ENCODE measurements at places on chromosomes 13 and 19. TPM values are rescaled to one million over a fixed set of nuclear protein-coding genes. Genes with fewer than 3 reads are reported as not detected.

DNA sequence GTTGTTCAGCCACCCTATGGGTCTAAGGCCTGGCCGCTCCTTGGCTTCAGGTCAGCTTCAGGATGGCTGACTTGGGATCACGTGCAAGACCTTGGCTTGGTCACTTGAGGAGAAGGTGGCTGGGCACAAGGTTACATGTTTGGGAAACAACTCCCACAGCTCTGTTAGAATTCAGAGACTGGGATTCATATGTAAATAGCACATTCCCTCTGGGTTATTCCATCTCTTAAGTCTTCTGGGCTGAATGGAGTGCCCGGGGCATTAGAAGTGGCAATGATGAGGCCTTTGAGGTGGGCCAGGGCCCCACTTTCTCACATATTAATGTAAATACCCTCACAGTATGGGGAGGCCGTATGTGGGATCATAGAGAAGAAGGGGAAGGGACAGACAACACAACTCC is 150.9 kb downstream of the EFNB2 start:
- DNase-seq = no peak

DNA sequence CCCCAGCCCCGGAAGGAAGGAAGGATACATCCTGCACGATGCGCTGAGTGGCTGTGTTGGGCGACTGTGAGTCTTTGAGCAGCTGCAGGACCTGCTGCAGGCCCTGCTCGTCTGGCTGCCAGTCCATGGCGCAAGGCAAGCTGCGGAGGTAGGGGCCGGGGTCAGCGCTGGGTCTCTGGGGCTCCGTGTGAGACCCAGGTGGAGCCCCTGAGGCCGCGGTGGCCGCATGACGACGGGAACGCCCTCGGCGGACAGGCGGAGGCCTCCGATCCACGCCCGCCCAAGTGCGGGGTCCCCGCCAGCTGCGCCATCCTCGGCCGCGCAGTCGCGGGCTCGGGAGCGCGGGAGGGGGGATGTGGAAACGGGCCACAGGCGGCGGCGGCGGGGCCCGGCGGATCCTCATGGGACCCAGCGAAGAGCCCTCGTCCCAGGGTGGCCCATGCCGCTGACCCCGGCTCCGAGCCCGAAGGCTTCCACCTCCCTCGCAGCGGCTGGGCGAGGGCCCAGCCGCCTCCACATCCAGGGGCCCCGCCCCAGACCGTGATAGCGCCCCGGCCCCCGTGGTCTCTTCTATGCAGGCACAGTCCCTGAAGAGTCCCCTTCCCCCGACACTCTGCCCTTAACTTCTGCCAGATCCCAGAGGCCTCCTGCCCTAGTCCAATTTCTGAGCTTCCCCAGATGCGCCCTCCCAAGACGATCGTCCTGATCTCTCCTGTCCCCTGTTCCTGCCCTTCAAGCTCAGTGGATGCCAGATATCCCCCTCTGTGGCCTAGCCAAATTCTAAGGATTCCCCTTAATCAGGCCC is 2.7 kb downstream of the TNPO2 start:
- peak; percentile 34 for DNase-seq

DNA sequence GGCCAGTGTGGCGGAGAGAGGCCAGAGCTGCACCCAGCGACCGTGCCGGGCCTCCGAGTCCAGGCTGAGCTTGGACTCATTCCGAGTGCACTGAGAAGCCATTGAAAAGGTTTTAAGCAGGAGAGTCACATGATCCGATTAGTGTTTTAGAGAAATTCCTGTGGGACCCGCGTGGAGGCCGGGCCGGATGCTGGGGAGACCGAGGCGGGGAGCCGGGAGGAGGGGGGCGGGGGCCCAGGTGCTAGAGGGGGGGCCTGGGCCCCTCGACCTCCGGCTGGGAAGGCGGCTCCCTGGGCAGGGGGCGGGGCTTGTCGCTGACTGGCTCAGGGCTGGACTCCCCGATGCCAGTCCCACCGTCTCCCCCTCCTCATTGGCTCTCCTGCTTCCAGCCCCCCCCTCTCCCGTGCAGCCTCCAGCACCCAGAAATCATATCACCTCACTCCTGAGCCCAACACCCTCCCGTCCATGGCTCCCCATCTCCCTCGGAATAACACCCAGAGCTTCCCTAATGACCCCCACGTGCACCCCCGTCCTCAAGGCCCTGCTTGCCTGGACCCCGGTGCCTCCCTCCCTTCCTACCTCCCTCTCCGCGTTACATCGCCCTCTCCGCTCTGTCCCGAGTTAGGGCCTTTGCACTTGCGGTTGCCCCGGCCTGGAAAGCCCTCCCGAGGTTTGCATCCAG is 5.2 kb upstream of the ZNF579 start:
- DNase-seq = peak; percentile 88

GRCh38 chr13:32728327-32728726 is 142.1 kb downstream of the PDS5B start:
- no peak for DNase-seq

DNA sequence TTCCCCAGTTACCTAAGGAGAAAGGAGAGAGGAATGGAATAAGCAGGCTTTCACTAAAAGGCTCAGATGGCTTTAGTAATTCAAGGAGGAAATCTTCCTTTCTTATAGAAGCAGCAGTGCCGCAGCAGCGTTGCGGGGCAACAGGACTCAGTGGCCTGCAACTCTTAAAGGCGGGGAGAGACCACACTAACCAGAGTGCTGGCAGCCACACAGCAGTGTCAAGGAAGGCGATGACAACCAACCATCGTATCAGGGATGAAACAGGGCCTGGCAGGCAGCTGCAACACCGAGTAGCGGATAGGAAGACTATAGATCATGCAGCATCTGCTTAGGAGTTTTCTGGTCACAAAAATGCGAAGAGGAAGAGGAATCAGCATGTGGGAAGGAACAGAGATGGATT is 106.0 kb downstream of the ERCC5 start:
- no peak for DNase-seq

PCDH17 gene
- total RNA-seq = 7.3 TPM

CCDC9 gene
- total RNA-seq = 17.2 TPM

GRCh38 chr13:36298535-36299068 is 988 bp upstream of the CCDC169 start:
- no peak for DNase-seq

ZNF439 gene
- total RNA-seq = 3.3 TPM

FFAR2 gene
- 0.17 TPM for total RNA-seq

DNA sequence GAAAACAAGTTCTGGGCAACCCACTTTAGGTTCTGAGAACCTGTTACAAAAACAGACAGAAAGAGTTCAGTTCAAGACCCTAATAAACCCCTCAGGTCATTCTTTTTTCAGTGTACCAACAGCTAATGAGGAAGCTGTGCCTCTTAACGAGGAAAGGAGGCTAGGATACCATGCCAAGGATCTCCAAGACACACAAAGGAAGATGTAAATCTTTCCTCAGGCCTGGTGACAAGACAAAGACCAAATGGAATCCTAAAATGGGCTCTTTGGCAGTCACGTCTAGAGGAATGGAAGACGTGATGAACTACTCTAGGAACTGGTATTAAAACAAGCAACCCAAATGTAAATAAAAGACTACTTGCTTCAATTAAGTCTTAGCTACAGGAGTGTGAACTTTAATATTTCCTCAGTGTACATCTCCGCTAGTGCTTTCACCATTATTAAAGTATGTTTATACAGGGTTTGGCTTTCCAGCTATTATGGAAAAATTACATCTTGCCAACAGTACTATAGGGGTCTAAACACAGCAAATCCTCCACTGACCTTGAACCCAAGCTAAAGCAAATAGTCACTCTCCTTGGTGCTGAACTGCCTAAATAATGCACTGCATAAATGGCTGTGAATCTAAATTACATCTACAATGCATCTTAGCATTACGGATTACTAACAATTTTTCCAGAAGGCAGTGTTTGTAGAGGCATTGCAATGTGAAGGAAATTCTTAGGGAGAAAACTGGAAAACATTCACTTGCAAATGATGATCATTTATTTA is 42.3 kb downstream of the ENOX1 start:
- no peak for DNase-seq

DNA sequence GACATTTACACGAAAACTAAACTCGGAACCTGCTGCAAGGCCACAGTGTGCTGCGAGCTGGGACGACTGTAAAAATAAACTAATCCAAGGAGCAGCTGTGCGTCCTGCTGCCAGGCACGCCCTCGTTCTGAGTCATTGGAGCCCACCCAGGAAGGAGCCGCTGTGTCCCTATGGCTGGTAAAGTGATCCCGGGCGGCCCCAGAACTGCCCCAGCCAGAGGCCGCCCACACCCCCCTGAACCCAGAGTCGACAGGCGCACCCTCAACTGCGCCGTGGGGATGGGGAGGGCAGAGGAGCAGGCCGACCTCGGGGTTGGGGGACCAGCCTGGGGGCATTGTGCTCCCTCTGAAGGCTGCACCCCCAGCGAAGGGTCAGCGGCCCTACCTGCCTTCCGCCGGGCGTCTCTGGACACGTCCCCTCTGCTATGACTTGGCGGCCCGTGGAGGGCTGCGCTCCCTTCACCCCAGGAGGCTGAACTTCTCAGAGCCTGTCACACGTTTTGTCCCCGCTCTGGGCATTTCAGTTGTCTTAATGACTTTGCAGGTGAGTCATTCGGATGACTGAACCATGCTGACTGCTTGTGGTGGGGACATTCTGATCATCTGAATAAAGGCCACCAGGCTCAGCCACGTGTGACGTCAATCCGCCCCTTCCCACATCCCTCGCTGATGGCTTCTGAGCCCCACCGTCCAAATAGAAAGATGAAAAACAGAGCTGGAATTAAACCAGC is 42.7 kb downstream of the ADPRHL1 start:
- no peak for DNase-seq

GRCh38 chr19:20182222-20182785 is 15.3 kb downstream of the ZNF486 start:
- DNase-seq = no peak

FPR3 gene
- total RNA-seq = 5.7 TPM
